Stimulated activated CD4-positive, alpha-beta T cell treated with anti-CD3 and anti-CD28 coated beads, Interleukin-2, amount 100 ng/mL, for 24 hours (primary cell): ENCODE measurements at places on chromosomes 16 and 17.

DNA sequence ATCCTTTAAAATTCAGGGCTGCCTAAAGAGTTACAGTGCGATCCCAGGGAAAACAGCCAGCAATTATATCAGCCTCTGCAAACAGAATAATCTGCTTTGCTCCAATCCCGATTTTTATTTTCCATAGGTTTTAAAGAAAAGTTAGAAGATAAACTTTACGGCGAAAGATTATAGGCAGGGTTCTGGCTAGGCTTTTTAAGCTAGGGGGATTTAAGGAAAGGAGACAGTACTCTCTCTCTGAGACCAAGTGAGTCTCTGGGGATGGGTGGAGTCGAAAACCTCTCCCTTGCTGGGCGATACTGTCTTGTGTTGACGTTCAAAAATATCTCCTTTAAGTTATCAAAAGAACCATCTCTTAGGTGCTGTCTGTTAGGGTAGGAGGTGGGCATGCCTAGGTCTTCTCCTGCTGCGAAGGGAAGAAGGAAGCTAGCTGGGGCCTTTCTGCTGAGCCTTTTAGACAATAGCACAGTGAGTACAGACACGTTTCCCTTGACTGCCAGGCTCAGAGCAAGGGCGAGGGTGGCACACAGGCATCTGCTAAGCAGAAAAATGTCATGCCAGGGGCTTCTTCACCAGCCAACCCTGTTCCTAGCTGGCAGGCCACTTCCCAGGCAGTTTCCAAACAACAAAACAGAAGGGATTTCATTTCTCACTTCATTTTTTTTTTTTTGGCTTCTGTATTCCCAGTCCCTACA lies 167.9 kb upstream of the MAF start:
- no peak for DNase-seq

DNA sequence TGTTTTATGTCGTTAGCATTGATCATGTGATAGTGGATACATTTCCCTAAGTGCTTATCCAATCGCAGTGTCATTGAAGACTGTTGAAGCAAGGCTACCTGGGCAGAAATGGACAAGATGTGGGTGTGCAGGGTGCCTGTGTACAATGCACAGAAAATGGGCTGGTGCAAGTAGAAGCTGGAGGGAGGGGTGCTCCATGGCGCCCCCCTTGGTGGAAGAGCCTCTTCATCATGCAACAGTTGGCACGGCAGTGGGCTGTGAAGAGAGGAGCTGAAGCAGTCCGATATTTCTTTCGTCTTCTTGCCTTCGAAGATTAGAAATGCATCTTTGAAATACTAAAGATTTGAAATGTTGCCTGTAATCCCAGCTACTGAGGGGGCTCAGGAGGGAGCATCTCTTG lies 100.5 kb downstream of the PLCG2 start:
- DNase-seq: no peak

- DNase-seq: no peak
These were observed 73.3 kb downstream of the MSI2 start for GRCh38 chr17:57329380-57330214.

DNA sequence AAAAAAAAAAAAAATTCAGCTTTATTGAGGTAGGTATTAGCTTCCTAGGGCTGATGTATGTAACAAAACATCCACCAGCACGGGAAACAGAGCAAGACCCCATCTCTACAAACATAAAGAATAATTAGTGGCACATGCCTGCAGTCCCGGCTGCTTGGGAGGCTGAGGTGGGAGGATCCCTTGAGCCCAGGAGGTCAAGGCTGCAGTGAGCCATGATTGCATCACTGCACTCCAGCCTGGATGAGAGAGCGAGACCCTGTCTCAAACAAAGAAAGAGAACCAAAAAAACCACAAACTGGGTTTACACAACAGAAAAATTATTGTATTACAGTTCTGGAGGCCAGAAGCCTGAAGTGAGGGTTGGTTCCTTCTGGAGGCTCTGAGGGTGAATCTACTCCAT lies 4.0 kb upstream of the MMP25 start:
- DNase-seq: no peak

GRCh38 chr17:38867179-38867967 lies 2.5 kb upstream of the LASP1 start:
- DNase-seq: peak; percentile 72

GRCh38 chr17:80910043-80910442 lies 81.6 kb upstream of the CHMP6 start:
- DNase-seq: no peak

GRCh38 chr16:7355758-7356157 lies 23.1 kb downstream of the RBFOX1 start:
- DNase-seq: no peak

- no peak for DNase-seq
These were observed 3.6 kb downstream of the ZNF646 start for GRCh38 chr16:31077592-31078396.

GRCh38 chr17:4161192-4161966 lies 18.4 kb downstream of the CYB5D2 start:
- DNase-seq: no peak

DNA sequence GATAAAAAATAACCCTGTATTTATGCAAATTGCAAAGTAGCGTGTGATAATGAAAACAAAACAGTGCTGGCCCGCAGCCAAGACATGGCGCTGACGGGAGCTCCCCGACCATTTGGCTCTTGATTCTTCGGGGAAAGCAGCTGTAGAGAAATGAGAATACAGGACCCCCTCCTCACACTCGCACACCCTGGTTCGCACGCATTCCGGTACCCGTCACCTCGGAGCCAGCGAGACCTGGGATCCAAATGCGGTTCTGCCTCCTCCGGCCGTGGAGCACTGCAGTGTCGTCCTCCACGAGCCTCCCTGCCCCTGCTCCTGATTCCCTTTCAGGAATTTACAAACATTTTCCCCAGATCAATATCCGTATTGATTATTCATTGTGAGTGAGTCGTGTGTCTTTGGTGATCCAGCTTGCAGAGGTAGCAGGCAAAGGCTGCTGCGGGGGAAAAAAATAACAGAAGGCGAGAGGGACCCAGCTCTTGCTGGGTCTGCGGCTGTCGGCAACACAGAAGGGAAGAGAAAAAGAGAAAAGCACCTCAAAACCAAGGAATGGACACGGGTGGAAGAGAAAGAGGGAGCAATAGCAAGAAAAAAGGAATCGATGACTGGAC lies 184.1 kb upstream of the ZFHX3 start:
- no peak for DNase-seq

- DNase-seq: no peak
These were observed 17.4 kb upstream of the MAP3K14 start for GRCh38 chr17:45334231-45334630.

- DNase-seq: no peak
These were observed 10.8 kb downstream of the POLR2C start for GRCh38 chr16:57473176-57473840.
